Bronchus fibroblast of lung (primary cell): ENCODE measurements at places on chromosomes 2 and 18. TPM values are rescaled to one million over a fixed set of nuclear protein-coding genes. Genes with fewer than 3 reads are reported as not detected.

Gene C2orf66
- total RNA-seq = not detected in 2 replicates

Gene PARD3B
- 1.2 and 2.5 TPM in 2 replicates for total RNA-seq

Gene PKP4
- 17.7 and 21.9 TPM in 2 replicates for total RNA-seq

Gene NAGK
- 105 and 106 TPM in 2 replicates for total RNA-seq

Gene CDKL4
- not detected in 2 replicates for total RNA-seq

Gene NEURL3
- total RNA-seq = not detected in 2 replicates
